ENCODE measurements at places on chromosomes 11 and 22. TPM values are rescaled to one million over a fixed set of nuclear protein-coding genes. Genes with fewer than 3 reads are reported as not detected.

Gene JOSD1
- 76.0 TPM for total RNA-seq

Gene EMID1
- 12.6 TPM for total RNA-seq

Gene LPXN
- total RNA-seq = 3.2 TPM

Gene OR5A1
- total RNA-seq = not detected

Gene MRGPRE
- total RNA-seq = not detected

Gene CNGA4
- 0.17 TPM for total RNA-seq

Gene KRTAP5-9
- total RNA-seq = not detected

Gene DEUP1
- 0.40 TPM for total RNA-seq

Gene RIMBP3B
- total RNA-seq = 0.17 TPM

Gene BATF2
- 0.68 TPM for total RNA-seq

Gene MYEOV
- not detected for total RNA-seq

Gene TPBGL
- 0.16 TPM for total RNA-seq

Gene ANGPTL5
- not detected for total RNA-seq

Gene BTG4
- not detected for total RNA-seq

Gene TRIM51
- not detected for total RNA-seq

Gene ACR
- total RNA-seq = not detected
